Progenitor cell of endocrine pancreas (in vitro differentiated cells): ENCODE measurements at places on chromosomes 1 and 21.

DNA sequence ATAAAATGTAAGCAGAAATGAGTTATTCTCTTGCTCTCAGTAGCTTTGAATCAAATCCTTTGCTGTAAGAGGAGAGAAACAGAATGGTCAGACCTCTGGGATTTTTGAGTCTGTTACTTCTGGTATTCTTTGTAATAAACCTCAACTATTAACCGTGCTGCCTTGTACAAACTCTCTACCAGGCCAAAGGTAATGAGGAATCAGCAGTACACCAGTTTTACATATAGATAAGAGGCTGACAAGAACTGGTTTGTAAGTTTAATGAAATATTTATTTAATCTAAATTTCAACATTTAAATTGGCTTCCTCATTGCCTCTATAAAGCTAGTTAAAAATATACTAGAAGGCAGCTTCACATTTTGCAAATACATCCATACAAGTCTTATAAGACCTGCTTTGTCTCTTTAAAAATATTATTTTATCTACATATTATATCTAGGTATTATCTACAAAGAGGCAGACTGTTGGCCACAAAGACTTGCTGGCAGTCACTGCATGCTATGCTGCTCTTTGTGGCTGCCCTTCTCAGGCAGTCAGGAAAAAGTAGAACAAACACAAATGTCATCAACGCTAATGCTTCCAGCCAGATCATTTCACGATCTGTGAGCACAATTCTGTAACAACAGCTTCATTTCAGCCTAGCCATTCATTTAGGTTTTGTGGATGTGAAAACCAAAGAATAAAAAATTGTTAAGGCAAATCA, 173.0 kb downstream of the GABPA start:
- no peak for DNase-seq

GRCh38 chr1:157004327-157004726, 41.2 kb downstream of the ARHGEF11 start:
- DNase-seq = no peak

DNA sequence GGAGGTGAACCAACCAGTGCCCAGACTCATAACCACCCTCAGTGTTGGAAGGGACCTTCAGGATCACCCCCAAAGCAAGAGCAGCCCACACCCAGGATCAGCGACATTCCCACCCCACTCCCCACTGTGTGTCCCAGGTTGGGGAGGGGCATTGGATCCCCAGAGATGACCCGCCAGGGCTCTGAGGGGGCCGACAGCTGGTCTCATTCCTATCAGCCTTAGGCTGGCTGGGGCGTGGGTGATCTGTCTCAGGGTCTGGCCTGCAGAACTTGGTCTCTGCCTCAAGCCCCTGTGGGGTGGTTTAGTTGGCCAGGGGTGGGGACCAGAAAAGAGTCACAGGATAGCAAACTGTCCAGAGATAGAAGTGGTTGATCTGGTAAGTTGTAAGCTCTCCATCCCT, 7.8 kb upstream of the BSND start:
- DNase-seq = no peak

- DNase-seq = no peak
These were observed 148.3 kb downstream of the PCBP3 start for GRCh38 chr21:45791562-45792418.

- no peak for DNase-seq
These were observed 14.9 kb downstream of the PCP4L1 start for GRCh38 chr1:161273402-161273801.

- DNase-seq = no peak
These were observed 306.4 kb downstream of the DUSP10 start for GRCh38 chr1:221435504-221435904.

- DNase-seq = no peak
These were observed 152.4 kb downstream of the KCTD3 start for GRCh38 chr1:215719552-215719951.

DNA sequence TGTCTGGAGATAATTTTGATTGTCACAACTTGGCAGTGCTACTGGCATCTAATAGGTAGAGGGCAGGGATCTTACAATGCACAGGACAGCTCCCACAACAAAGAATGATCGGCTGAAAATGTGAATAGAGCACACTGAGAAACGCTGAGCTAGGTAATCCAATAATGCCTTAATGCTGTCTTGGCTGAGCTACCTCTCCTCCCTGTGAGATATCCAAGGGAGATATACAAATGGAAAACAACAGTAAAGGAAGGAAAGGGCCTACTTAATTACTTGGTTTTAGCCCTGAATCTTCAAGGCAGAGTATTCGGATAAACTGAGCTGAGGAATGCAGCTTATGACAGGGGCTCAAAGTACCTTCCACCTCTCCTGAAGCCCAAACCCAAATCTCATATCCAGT, 2.9 kb downstream of the DNASE2B start:
- no peak for DNase-seq

DNA sequence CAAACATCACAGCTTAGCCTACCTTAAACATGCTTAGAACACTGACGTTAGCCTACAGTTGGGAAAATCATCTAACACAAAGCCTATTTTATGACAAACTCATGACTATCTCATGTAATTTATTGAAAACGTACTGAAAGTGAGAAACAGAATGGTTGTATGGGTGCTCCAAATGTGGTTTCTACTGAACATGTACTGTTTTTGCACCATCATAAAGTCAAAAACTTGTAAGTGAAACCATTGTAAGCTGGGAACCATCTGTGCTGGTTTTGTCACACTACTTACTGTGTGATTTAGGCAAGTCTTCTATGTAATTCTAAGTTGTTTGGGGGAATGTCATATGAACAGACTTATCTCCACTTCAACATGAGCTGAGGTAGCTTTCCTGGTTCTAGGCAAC, 55.5 kb downstream of the TOR1AIP2 start:
- no peak for DNase-seq

DNA sequence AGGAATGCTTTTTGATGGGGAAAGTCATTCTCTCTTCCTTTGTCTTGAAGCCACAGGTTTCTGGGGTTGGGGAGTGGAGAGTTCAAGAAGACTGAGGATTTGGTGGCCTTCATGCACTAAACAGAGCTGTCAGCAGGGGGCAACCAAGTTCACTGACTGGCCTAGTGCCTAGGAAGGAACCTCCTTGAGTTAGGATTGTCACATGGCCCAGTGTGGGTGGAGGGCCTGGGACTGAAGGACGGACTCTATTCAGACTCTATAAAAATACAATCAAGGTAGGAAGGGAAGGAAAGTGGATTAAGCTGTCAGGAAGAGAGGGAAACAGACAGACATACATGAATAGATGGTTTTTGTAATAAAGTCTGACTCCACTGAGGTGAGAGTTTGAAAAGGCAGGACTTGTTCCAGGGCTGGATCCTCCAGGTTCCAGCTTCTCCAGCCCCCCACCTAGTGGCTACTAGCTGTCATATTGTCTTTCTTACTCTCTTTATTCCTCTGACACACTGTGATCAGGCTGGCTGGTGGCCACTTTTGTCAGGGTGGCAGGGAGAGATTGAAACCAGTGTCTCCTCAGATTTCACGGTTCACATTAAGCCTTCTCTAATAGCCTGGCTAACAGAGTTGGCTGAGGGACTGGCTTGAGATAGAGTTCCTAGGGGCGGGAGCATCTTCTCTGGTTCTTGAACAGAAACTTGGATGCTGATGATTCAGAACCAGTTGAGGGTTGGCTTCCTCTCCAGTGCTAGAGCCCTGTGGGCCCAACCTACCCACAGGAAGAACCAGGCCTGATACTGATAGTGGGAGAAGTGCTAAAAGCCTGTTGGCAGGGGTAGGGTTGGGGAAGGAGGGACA, 4.1 kb upstream of the SH3BGRL3 start:
- peak; percentile 61 for DNase-seq

- no peak for DNase-seq
These were observed 3.0 kb downstream of the EPS8L3 start for GRCh38 chr1:109760581-109761226.

DNA sequence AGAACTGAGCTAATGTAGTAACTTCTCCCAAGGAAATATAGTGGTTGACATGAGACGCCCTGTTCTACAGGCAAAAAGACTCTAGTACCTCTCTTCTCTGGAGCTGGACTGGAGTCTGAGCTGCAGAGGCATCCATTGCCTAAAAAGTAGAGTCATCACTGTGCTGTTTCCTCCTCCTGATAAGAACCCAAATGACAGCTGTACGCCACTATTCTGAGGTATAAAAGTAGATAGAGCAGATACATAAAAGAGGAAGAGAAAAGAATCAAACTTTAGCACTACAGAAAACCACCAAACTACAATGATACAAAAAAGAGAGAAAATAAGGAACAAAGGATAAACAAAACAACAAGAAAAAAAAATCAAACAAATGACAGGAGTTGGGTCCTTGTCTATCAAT, 1568.8 kb downstream of the PLA2G4A start:
- DNase-seq = no peak

DNA sequence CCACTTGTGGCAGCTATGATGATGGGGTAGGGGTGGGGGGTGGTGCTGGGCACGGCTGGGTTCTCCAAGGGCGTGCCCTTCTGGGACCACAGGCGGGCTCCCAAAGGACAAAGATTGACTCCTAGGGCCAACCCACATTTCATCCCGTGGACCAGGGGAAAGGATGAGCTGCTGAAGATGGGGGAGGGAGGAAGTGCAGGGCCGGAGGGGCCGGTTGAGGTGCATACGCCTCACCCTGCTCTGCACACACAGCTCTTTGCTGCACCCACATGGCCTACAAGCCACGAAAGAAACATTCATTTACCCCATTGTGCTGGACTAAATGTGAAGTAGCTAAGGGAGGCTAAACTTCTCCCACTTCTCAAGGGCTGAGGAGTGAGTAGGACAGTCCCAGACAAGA, 34.2 kb upstream of the GNPAT start:
- no peak for DNase-seq

DNA sequence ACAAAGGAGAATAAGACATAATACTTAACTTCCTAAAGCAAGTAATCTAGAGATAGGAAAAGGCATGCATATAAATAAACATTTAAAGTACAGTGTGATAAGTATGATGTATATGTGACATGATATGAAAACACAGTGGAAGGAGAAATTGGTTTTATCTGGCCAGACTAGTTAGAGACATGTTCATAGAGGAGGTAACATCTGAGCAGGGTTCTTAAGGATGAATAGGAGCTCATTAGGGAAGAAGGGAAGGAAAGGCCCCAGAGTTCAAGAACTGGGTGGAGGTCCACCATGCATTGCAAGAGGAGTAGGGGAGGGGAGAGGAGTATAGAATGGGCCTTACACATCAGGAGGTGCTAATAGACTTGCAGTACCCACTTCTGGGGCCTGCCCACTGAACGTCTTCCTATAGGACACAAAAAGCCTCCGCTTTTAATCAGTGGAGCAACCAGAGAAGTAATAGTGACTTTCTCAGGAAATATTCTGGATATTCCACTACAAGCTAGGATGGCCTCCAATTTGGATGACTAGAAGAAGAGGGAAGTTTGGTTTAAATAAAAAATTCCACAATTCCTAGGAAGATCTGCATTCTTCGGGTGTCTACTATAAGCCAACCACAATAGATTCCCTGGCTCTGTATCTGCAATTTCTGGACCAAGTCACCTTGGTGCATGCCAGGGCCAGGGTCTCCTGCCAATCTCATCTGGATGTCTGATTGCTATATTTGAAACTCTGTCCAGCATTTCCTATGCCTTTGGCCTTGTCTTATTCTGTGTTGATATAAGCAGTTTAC, 41.9 kb downstream of the NGF start:
- DNase-seq = no peak

- DNase-seq = no peak
These were observed 30.0 kb downstream of the PODN start for GRCh38 chr1:53091841-53092645.

GRCh38 chr1:51843948-51844347, 34.6 kb downstream of the NRDC start:
- no peak for DNase-seq

- no peak for DNase-seq
These were observed 1.3 kb downstream of the GNG12 start for GRCh38 chr1:67831850-67832513.

GRCh38 chr1:91569411-91570119, 68.9 kb downstream of the CDC7 start:
- DNase-seq = no peak

DNA sequence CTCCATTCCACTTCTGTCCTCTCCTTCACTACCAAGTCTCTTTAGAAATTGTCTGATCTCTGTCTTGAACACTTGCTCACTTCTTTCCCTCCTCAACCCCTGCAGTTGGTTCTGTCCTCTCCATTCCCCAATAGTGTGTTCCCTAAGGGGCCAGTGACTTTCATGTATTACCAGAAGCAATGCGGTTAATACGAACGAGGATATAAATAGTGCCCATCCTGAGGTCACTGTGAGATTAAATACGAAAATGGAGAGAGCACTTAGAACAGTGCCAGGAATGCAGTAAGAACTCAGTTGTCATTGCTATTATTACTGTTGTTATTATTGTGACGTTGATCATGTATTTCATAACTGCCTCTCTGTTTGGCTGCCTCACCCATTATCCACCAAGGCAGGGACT, 53.0 kb upstream of the ARTN start:
- no peak for DNase-seq

- DNase-seq = no peak
These were observed 19.6 kb upstream of the FAM89A start for GRCh38 chr1:231059566-231060193.

DNA sequence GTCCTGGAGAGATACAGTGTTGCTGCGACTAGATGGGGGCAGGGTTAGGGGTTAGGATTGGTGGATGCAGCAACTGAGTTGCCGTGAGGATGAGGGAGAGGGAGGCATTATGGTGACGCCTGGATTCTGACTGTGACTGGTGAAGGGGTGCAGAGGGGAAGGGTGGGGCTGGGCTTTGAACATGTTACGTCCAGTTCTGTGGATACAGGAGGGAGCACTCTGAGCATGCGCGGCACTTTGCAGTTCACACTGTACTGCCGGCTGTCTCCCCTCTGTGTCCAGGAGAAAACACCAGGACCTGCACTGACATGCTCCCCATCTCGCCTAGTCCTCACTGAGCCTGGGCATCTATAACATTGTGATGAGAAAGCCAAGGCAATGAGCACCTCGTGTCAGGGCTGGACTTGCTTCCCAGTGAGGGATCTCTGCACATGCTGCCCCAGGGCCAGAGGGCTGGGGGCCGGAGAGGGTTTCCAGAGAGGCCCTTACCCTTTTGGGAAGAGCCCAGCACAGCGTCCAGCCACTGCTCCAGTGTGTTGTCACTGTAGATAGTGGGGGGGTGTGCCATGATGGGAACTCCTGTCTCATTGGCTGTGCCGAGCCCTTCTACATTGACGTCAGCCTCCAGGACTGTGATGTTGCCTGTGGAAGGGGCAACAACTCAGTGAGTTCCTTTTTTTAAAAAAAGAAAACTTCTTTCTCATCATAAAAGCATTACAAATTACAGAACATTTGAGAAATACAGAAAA, 7.6 kb downstream of the FAM151A start:
- DNase-seq = no peak

- DNase-seq = no peak
These were observed 3.6 kb upstream of the KIF17 start for GRCh38 chr1:20721117-20722061.
